Stimulated activated CD4-positive, alpha-beta T cell treated with anti-CD3 and anti-CD28 coated beads, Interleukin-4, amount 100 ng/mL, for 1 hour (primary cell): ENCODE measurements at places on chromosomes 4 and X.

- DNase-seq, result no peak
Observed at GRCh38 chrX:129593137-129593536, 53.1 kb downstream of the OCRL start.

GRCh38 chr4:17336524-17336961, 175.3 kb downstream of the QDPR start:
- DNase-seq, result peak; percentile 69

DNA sequence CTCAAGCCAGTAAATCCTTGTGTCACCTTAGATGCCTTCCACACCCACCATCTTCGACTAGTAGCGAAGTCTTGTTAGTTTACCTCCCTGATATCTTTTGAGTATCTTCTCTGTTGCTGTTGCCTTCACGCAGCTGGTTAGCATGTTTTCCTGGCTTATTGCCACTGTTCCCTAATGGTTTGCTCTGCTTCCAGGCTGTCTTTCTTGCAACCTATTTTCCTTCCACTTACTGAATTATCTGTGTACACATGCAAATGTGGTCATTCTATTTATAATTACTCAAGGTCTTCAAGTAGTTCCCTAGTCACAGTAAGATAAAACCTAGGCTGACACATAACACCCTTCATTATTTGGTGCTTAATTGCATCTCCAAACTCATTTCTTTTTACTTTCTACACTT, 89.5 kb downstream of the UGT8 start:
- no peak for DNase-seq

GRCh38 chrX:151852294-151852693, 60.4 kb upstream of the MAGEA4 start:
- DNase-seq, result no peak

DNA sequence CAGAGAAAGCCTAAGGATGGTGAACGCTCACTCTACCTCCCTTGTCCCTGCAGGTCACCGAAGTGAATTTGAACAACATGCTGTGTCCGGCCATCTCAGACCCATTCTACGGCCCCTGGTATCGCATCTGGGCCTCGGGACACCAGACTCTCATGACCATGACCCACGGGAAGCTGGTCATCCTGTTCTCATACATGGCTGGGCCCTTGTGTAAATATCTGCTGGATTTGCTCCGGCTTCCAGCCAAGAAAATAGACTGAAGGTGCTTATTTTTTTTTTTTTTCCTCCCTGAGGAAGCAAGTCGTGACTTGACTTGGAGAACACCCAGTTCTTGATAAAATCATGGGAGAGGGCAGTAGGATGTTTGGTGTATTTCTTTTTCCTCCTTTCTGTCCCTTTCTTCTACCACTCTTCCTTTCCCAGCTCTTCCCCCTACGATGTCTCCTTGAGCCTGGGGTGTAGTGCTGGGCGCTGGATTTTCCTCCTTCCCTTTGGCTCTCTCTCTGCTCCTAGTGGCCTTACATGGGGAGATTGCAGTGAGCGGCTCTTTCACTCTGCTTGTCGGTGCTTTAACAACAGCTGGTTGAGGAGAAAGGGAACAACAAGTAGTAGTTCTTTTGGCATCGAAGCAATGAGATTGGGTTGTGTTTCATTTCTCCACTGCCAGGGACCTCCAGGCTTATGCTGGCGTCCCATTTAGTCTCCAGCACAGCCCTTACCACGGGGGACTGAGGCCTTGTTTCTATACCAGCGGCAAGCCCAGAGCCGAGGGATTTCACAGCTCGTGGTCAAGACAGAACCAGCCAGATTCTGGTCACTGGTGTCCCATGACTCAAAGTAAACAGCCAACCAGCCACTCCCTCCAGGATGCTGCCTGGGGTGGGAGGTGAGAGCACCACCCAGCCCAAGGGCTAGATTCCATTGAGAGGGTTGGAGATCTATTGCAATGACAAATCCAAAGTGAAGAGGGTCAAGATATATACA, 144.4 kb downstream of the AMMECR1 start:
- no peak for DNase-seq

GRCh38 chr4:153383131-153383530, 38.6 kb downstream of the MND1 start:
- DNase-seq, result no peak

GRCh38 chr4:10203851-10204250, 87.3 kb upstream of the WDR1 start:
- no peak for DNase-seq

DNA sequence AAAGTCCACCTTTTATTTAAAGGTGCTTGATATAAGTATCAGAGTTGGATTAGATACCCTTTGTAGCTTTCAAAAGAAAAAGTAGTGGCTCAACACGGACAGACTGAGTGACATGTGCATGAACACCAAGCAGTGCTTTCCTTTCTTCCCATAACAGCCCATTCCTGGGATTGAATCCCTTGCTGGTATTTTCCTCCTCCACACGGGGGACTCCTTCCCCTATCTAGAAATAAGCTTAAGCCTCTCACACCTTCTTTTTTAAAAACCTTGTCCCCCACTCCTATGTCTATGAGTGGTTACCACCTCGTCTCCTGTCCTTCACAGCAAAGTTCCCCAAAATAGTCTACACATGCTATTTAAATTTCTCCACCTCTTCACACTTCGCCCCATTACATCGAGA, 5.1 kb downstream of the AP1S2 start:
- DNase-seq, result no peak

DNA sequence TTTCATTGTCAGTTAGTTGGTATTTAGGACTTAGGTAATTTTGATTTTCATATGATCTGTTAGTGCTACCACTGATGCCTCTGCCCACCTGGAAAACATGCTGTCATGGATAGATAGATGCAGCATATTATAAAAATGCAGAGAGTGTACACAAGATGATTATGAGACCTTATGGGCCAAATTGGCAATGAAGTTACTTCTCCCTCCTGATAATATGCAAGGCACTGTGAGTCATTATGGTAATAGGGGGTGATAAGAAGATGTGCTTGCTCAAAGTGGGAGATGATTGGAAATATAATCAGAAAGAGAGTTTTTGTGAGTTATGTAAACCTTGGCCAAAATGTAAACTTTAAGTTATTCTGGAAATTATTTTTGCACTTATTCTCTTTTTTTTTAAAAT, 56.6 kb upstream of the RHOH start:
- DNase-seq, result no peak

DNA sequence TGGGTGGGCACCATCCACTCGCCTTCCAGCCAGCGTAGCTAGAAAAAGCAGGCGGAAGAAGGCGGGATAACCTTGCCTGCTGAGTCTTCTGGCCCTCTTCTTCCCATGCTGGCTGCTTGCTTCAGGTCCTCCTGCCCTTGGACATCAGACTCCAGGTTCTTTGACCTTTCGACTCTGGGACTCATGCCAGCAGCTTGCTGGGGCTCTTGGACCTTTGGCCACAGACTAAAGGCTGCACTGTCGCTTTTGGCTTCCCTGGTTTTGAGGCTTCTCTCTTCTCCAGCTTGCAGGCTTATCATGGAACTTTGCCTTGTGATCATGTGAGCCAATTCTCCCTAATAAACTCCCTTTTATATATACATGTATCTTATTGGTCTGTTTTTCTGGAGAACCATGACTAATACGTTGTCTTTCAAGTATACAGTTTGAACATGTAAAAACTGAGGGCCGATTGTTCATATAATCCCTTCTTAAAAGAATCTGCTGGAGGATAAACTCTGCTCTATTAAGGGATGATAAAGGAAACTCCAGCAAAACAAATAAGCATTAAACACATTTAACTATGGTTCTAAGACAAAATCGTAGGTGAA, 116.6 kb upstream of the LCORL start:
- no peak for DNase-seq

DNA sequence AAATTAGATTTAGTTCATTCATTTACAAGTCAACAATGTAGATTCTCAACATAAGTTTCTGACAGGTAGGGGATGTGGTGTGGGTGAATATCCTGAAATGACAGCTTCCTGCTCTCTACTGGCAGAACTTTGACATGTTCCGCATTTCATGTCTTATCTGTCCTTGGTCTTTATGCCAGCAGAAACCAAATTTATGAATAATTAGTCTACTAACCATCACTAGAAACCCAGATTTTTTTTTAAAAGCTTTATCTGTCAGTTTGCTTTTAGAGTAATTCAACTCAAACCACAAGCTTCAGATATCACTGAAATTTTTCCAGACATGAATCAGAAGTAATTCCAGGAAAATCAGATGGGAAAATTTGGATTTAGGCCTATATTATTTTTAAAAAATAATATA, 17.9 kb downstream of the COQ2 start:
- no peak for DNase-seq
